CD4-positive, alpha-beta T cell treated with Interleukin-1 beta for 1 hour (primary cell): ENCODE measurements at places on chromosomes 6 and 20.
A peak's percentile ranks its signal among the peaks of the same experiment; 100 is the strongest.

GRCh38 chr6:75813476-75814250 is 64.6 kb downstream of the MYO6 start:
- DNase-seq, result no peak

- DNase-seq, result no peak
Observed at GRCh38 chr20:45467861-45468260, 1.7 kb upstream of the WFDC2 start.

- DNase-seq, result no peak
Observed at GRCh38 chr6:130760006-130760405, 67.2 kb upstream of the SMLR1 start.

DNA sequence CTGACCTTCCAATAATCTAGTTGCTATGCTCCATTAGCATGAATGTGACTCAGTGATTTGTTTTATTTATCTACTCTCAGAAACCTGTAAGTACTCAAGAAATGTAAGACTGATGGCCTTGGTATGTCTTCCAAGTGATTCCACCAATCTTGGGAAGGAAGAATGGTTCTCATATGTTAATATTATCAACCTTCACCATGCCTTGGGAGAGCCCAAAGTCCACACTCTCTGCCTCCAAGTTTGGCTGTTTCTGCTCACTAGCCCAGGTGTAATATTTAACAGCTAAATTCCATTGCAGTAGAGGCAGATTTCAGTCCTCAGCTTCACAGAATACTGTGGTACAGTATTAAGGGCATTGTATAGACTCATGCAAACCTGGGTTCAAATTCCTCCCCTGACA is 51.8 kb downstream of the CLIC5 start:
- DNase-seq, result no peak

DNA sequence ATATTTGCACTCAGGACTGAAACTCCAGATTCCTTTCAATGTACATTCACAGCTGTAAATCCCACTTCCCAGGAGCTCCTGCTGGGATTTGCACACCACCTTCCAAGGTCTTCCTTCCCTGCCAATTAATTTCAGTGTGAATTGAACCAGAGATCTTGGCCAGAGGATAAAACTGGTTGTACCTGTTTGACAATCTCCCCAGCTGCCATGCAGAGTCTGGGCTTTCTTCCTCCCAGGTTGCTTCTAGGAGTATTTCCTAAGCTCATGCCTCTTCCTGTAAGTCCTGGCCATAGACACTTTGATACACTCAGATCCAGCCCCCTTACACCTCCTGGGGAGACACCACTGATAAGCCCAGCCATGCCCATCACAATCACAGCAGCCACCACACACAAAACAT is 15.6 kb downstream of the MAFB start:
- DNase-seq, result no peak

DNA sequence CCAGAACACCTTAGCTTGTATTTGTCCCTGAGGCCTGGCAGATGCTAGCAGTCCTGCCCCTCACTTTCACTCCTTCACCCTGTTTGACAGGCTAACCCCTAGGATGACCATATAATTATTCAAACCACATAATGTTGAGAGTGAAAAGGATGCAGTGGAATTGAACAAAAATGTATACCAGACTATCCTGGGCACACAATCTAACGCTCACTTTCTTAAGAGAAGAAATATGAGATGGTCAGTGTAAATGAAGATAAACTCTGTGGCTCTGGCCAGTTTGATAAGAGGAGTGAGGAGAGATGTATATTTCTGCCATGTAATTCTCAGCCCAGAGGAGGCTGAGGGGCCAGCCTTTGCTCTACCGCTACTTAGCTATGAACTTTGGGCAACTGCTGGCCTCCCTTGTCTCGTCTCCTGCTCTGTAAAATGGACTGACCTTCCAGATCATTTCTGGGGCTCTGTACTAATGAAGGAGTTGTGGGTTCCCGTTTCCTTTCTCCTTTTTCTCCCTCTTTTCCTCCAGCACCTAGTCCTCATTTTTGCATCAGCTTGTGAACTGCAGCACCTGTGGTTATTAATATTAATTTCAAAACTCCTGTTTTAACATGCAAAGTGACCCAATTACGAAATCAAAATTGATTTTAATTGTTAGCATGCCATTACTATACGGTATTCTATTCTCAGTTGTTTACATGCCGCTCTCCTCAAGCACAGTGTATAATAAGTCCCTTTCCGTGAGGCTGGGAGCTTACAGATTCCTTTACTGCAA is 92.5 kb upstream of the IYD start:
- no peak for DNase-seq

- no peak for DNase-seq
Observed at GRCh38 chr20:9422321-9423057, 91.9 kb upstream of the LAMP5 start.

- no peak for DNase-seq
Observed at GRCh38 chr6:48184648-48185047, 73.7 kb upstream of the PTCHD4 start.

DNA sequence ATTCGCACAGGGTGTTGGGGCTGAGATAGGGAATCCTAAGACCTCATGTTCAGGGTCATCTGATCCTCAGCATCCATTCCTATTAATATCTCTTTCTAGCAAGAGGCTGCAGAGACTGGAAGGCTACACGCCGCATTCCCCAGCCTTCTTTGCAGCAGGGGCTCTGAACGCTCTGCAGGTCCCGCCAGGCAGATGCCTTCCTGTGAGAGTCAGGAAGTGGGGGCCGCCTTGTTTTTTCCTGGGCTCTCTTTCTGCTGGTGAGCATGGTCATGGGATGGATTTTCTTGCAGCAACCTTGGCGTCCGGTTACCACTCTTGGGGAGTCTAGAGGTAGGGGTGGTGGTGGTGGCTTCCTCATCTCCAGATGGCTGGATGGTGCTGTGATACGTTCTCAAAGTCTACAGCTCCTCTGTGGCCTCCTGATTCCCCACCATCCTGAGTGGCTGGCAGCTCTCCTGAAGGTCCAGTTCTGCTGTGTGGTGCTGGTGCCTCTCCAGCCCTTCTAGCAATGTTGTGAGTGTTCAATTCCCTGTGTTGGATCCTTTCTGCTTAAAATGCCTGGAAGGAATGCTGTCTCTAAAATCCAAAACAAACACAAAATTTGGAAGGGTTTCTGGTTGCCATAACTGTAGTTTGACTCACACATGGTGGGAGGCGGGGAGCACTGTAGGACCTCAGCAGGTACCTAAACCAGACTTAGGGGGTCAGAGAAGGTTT is 111.9 kb downstream of the CEBPB start:
- DNase-seq, result no peak

- DNase-seq, result no peak
Observed at GRCh38 chr6:168415993-168416530, 24.9 kb upstream of the SMOC2 start.

- DNase-seq, result no peak
Observed at GRCh38 chr20:63934271-63935068, 21.7 kb downstream of the UCKL1 start.

DNA sequence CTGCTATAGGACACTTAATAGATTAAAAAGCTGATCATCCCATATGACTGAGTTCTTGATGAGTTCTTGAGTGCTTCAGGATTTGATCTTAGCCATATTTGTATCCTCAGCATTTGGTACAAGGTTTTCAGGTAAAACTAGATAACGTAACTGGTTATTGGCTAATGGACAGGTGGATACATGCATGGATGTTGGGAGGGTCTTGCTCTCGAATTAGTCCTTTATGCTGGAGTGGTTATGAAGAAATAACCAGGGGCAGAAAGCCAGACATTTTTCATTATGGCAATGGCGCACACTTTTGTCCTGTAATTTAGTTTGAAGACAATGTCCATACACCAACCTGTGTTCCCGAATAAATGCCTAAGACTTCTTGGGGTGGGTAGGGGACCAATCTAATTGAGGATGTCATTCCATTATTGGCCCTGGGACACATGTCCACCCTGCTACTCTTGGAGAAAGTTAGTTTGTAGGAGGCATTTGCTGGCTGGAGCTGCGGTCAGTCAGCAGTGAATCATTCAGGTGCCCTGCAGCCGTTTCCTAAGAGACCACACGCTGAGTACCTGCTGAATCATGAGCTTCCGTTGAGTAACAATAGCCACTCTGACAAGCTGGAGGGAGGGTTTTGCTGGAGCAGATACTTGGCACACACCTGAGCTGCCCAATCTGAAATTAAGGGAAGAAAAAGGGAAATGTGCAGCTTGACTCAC is 194.4 kb downstream of the FOXA2 start:
- DNase-seq, result no peak

DNA sequence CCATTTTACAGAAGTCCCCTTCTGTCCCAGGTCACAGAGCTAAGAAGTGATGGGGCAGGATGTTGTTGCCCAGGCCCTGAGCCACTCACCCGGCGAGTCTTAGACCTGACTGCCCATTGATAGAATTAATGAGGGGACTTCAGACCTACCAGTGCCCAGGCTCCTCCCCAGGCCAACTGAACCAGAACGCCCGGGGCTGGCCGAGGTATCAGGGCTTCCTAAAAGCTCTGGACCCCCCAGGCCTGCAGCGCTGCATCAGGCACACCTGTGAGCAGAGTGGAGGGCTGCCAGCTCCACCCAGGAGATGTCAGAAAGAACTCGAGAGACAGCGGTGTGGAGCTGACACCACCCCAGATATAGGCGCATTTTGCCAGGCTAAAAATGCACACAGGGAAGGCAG is 3.5 kb downstream of the GPR31 start:
- no peak for DNase-seq

GRCh38 chr6:26554697-26555504 is 16.7 kb downstream of the HMGN4 start:
- peak; percentile 73 for DNase-seq

DNA sequence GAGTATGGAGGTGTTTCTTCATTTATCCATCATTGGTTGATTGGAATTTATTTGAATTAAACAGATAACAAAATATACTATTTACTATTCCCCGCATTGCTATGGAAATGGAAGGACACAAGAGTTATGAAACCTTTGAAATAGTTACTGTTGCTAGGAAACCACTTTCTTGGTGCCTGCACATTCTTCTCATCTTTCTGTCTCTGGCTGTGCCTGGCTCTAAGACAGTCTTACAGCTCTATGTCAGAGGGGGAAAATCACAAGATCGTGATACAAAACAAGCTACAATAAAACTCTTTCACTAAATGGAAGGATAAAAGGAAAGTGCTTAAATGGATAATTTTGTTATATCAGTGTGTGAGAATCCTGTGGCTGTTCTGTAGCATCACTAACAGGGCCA is 453.0 kb downstream of the LMBRD1 start:
- no peak for DNase-seq

DNA sequence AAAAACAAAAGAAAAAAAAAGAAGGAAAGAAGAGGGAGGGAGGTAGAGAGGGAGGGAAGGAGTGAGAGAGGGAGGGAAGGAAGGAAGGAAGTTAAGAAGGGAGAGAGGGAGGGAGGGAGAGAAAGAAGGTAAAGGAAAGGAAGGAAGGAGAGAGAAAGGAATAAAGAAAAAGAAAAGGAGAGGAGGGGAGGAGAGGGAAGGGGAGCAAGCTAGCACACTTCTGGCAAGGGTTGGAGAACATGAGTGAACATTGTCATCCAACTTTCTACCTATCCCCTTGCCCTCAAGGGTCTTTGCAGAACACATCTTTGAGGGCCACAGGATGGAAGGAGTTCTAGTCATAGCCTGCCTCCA is 34.1 kb upstream of the IL17A start:
- DNase-seq, result no peak

DNA sequence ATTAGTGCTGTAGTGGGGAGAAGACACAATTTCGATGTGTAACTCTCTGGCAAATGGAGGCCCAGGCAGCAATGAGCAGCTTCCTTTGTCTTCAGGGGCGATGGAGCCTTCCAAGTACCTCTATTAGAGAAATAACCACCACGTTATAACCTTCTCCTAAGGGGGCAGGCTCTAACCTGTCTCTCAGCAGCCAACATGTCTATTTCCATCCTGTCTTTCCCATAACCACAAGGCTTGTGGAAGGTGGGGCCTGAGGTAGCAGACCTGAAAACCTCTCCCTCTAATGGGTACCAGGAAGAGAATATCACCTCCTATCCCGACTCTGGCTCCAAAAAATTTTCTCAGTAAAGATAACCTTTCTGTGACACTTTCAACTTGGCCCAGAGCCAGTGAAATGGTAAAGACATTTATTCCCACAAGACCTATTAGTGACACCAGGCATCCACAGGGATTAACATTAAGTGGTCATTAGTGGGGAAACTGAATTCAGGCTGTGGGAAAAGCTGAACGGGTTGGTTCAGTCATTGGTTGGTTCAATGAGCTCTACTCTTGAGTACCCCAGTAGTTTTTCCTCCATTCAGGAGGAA is 4.0 kb downstream of the PEX6 start:
- no peak for DNase-seq

GRCh38 chr6:127554435-127555006 is 22.5 kb upstream of the C6orf58 start:
- no peak for DNase-seq

GRCh38 chr20:36405255-36405654 is 99.1 kb downstream of the DLGAP4 start:
- no peak for DNase-seq

GRCh38 chr6:81997090-81997926 is 244.8 kb upstream of the TENT5A start:
- no peak for DNase-seq

DNA sequence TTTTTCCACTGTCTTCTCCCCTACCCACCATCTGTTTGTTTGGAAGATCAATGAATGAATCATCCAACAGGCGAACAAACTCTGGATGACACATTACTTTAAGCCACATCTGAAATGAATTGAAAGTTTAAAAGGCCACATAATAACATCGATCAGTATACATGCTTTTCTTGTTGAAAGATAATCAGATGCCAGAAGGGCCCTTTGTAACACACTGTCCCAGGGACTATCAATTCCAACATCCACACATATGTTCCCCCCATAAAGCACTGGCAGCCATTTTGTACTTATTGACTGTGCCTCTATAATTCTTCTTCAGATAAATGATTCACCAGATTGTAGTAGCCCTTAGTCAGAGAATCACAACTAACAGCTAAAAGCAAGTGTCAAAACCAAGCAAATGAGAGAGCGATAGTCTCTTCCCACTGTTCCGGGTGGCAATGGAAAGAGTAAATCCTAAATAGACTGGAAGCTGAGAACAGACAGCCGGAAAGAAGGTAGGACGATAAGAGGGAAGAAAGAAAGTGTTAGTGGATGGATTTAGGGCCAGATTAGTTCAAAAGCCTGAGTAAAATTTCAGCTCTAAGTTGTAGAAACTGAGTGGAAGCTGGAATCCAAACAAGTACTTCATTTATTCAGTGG is 184.9 kb upstream of the TENT5A start:
- DNase-seq, result no peak

DNA sequence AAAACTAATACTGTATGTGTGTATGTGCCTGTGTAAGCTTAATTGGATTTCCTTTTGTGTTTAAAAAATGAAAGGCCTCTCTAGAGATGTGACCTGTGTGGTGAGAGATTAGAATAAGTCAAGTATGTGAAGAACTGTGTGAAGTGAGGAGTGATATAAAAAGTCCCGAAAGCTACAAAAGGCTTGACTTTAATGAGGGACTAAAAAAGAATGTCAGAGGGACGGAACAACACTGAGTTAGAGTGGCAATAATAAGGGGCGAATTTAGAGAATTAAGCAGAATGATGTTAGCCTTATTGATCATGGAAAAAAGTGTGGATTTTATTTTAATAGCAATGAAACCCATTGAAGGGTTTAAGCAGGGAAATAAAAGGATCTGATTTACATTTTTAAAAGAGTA is 1281.2 kb upstream of the ADGRB3 start:
- no peak for DNase-seq

GRCh38 chr6:43260791-43261190 is 17.5 kb downstream of the TTBK1 start:
- DNase-seq, result no peak

GRCh38 chr6:65776332-65776731 is 69.3 kb upstream of the EYS start:
- no peak for DNase-seq
